Endothelial cell of umbilical vein (primary cell): ENCODE measurements at places on chromosomes 1 and 21.

- H3K4me1 ChIP-seq: peaks cover 28% of the 10 kb centered on the region
- no peak overlapping the region for H3K27ac ChIP-seq
- DNase-seq: no peak
- no peak overlapping the region for H3K4me3 ChIP-seq
- H3K27me3 ChIP-seq: no peaks in the 10 kb centered on the region
Observed at GRCh38 chr1:154586231-154586630, 18.7 kb downstream of the CHRNB2 start.

DNA sequence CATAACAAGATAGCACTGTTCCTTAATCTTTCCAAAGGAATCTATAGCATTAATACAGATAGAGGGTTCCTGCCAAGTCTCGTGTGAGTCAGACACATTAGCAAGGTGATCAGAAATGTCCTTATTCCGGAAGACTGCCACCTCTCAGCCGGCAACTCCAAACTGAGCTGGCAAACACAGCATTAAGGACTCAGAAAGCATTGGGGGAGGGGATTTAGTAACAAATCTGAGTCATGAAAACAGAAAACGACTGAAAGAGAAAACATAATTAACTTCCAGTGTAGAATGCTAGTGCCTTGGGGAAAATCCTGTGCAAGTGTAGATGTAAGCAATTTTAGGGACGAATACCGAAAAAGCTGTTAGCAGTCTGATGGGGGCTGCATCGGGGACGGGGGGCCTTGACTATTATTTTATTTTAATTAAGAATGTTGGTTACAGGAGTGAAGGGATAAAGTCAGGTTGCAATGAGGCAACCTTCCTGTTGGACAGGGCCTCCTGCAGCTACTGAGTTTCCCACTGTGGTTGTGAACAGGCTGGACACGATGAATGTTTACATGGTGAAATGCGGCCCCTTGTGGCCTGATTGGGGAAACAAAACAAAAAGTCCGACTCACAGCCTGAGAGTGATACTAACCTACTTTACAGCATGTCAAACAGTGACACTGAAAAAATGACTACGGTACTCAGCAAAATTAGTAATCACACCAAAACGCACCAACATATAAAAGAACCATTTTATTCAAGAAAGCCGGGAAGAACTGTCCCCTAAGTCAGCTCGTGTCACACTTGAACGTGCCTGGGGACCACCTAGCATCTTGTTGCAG lies 20.7 kb downstream of the MIS18A start:
- no peak overlapping the region for H3K4me3 ChIP-seq
- peaks cover 13% of the 10 kb centered on the region for H3K4me1 ChIP-seq
- H3K27ac ChIP-seq: no peak overlapping the region
- H3K36me3 ChIP-seq: no peaks in the 10 kb centered on the region
- no peaks in the 10 kb centered on the region for H3K27me3 ChIP-seq

DNA sequence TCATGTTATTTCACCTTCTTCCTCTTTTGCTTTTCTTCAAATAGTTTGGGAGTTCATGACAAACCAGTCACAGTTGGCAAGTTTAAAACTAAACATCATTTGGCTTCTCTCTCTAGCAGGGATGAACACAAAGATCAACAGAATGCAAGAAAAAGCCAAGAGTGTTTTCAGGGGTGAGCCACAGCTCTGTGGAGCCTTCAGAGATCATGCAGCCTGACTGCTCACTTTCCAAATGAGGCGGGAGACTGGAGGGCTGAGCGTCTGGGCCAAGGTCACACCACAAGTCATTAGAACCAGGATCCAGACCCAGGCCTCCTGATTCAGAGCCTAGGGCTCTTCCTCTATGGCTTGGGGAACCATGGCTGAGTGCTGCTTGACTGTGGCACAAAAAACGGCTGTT lies 2.7 kb downstream of the DPT start:
- no peaks in the 10 kb centered on the region for H3K27me3 ChIP-seq
- H3K36me3 ChIP-seq: no peaks in the 10 kb centered on the region
- H3K4me1 ChIP-seq: no peaks in the 10 kb centered on the region
- H3K27ac ChIP-seq: no peak overlapping the region
- DNase-seq: no peak
- H3K4me3 ChIP-seq: no peak overlapping the region

- no peak for DNase-seq
- no peaks in the 10 kb centered on the region for H3K27me3 ChIP-seq
- H3K36me3 ChIP-seq: no peaks in the 10 kb centered on the region
- H3K4me1 ChIP-seq: no peaks in the 10 kb centered on the region
- H3K27ac ChIP-seq: no peak overlapping the region
Observed at GRCh38 chr1:116257341-116257767, 115.7 kb upstream of the ATP1A1 start.

GRCh38 chr1:180598333-180598974 lies 33.4 kb upstream of the XPR1 start:
- DNase-seq: no peak
- H3K27me3 ChIP-seq: peaks cover 15% of the 10 kb centered on the region
- no peaks in the 10 kb centered on the region for H3K4me1 ChIP-seq
- H3K27ac ChIP-seq: no peak overlapping the region
- H3K36me3 ChIP-seq: no peaks in the 10 kb centered on the region
- H3K4me3 ChIP-seq: no peak overlapping the region

GRCh38 chr1:150876119-150876454 lies 312 bp downstream of the ARNT start:
- no peaks in the 10 kb centered on the region for H3K36me3 ChIP-seq

GRCh38 chr1:42143896-42144710 lies 9.1 kb upstream of the GUCA2B start:
- H3K4me1 ChIP-seq: no peaks in the 10 kb centered on the region
- no peaks in the 10 kb centered on the region for H3K36me3 ChIP-seq
- no peak overlapping the region for H3K27ac ChIP-seq
- no peak overlapping the region for H3K4me3 ChIP-seq
- DNase-seq: no peak

DNA sequence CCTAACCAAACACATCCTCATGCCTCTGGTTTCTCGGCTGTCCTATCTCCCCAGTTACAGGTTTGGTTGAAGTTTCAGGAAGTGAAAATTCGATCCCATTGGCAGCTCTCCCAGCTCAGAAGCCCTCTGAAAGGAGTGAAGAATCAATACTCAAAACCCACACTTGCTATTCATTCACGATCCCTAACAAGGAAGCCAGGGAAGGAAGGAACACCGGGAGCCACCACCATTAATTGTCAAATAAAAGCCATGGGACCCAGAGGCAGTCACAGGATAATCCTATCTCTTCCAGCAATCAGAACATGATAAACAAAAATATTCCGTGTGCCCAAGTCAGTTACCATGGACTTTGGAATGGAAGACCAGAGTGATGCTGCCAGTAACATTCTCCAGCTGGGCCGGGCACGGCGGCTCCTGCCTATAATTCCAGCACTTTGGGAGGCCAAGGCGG lies 7.0 kb downstream of the TMPRSS2 start:
- no peaks in the 10 kb centered on the region for H3K4me1 ChIP-seq
- no peaks in the 10 kb centered on the region for H3K36me3 ChIP-seq
- no peak overlapping the region for H3K27ac ChIP-seq

DNA sequence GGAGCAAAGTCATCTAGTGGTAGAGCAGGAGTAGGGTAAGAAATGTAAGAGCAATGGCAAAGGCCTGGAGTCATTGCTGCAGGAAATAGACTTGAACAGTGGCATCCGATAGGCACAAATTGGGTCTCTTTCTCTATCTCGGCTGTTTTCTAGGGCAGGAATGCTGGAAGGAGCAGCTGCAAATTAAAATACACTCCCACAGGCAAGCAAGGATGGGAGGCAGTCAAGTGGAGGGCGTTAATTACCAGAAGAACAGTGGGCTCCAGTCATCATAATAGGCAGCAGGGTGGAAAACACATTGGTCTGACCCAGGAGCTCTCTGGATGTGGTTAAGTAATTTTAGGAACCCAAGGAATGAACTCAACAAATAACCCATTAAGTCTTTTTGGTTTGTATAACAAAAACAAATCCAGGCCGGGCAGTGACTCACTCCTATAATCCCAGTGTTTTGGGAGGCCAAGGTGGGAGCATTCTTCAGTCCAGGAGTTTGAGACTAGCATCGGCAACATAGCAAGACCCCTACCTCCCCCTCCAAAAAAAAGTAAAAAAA lies 7.8 kb upstream of the TDRD5 start:
- DNase-seq: no peak
- no peaks in the 10 kb centered on the region for H3K36me3 ChIP-seq
- H3K27me3 ChIP-seq: peaks cover 12% of the 10 kb centered on the region
- H3K27ac ChIP-seq: no peak overlapping the region
- no peaks in the 10 kb centered on the region for H3K4me1 ChIP-seq
- no peak overlapping the region for H3K4me3 ChIP-seq

DNA sequence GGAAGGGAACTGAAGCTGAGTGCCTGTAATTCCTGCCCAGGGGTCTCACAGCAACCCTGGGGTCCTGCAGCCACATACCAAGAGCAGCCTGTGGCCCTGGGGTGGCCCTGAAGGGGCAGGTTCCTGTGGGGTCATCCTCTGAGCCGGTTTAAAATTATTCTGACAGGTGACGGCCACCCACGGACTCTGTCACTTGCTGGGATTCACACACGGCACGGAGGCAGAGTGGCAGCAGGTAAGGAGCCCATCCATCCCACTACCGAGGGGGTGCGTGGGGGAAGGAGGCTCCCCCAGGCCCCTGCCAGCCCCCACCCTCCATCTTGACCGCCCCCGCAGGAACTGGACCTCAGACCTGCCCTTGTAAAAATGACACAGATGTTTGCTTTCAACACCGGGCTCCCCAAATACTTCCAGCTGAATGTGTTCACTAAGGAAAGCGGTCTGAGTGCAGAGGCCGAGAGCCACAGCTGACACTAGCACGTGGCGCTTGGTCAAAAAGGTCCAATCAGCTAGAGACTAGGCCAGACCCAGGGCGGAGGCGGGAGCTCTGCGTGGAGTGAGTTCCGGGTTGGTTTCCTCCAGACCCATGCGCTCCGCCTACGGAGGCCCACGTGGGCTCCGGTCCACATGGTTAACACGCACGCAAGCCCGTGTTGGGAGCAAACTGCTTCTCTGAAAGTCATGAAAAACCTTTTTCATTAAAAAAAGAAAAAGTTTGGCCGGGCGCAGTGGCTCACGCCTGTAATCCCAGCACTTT lies 10.0 kb downstream of the YBEY start:
- H3K27me3 ChIP-seq: no peaks in the 10 kb centered on the region
- DNase-seq: no peak
- H3K4me1 ChIP-seq: peaks cover 9% of the 10 kb centered on the region
- H3K4me3 ChIP-seq: no peak overlapping the region

DNA sequence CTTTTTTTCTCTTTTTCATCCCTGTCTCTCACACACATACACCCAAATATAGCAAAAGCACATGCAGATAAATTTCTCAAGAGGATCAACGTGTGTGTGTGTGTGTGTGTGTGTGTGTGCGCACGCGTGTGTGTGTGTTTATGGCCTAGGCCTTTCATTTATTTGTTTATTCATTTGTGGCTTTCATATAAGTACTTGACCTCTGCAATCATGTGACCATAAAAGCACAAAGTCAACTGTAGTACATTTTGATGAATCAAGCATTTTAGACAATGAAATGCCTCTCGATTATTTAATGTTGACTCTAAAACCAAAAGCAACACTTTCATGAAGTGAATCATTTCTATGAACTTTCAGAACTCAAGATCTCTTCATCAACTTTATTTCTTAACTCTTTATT lies 194.1 kb upstream of the ADGRL2 start:
- no peaks in the 10 kb centered on the region for H3K36me3 ChIP-seq
- H3K4me1 ChIP-seq: no peaks in the 10 kb centered on the region
- no peak for DNase-seq
- H3K27ac ChIP-seq: no peak overlapping the region
- H3K27me3 ChIP-seq: no peaks in the 10 kb centered on the region

DNA sequence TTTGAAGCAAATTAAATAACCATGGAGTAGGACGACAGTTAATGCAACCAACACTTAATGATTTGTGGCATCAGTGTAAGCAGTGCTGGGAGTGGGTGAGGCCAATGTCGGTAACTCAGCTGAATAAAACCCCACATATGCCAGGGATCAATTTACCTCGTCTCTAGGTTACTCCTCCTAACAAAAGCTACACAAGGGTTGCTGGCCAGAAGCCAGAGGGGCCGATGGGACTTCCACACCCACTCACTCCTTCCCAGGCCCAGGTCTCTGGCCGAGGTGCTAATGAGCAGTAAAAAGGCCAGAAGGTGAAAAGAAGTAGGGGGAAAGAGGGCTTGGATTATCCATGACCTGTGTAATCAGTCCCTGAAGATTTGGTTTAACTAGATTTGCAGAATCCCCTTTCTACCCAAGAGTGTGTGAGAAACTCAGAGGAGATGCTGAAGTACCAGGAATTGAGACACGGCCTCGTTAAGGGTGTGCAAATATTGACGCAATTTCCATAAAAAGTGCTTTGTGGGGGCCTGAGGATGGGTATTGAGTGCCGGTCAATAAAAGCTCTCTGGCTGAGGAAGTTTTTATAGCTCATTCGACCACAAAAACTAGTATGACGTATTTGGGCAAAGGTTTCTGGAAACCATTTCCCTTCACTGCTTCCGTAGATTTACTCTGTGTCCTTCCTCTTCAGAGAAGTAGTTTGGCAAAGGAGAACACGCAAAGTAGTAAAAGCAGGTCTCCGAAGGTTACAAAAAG lies 145.5 kb downstream of the TBX15 start:
- H3K4me1 ChIP-seq: no peaks in the 10 kb centered on the region
- no peak overlapping the region for H3K27ac ChIP-seq
- no peaks in the 10 kb centered on the region for H3K27me3 ChIP-seq
- H3K36me3 ChIP-seq: no peaks in the 10 kb centered on the region
- no peak overlapping the region for H3K4me3 ChIP-seq

DNA sequence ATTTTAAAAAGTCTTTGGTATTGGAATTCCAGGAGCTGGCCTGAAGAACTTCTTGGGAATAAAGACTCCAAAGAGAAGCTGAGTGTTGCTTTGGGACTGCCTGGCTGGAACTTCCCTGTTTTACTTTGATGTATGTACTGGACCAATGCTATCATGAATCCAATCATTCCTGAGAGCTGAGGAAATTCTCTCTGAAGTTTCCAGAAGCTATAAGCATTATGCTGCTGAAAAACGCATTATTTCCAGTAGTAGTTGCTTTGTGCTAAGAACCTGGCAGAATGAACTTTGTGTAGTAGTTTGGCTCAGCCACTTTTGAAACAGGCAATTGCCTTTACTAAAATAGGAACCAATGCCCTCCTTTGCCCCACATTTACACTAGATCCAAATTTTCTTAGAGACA lies 260.7 kb downstream of the HLX start:
- no peaks in the 10 kb centered on the region for H3K27me3 ChIP-seq
- H3K4me1 ChIP-seq: peaks cover 2% of the 10 kb centered on the region
- H3K4me3 ChIP-seq: no peak overlapping the region
- DNase-seq: no peak

DNA sequence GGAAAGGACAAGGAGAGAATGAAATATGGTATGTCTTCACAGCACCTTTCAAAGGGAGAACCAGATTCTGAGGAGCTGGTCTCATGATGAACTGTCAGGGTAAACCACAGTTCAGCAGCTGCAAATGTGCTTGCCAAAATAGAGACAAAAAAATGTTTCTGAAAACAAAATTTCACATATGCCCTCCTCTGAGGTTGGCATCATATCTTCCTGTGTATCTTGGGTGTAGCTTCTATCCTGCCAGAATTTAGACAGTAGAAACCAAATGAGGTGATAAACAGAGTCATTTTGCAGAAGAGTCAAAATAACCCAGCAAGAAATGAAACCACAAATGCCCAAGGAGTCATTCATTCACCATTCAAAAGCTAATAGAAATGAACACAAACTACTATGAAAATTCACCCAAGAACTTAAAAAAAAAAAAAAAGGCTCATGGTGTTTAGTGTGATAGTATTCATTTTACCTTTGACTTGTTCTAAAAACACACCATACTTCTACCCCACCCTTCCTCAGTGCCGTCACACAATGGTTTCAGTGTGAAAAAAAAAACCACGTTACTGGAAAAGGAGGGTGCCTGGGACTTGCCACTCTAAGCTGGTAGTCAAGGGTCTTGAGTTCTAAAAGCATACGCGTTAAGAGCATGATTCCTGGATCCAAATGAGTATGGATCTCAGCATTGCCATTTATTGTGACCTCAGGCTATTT lies 18.5 kb downstream of the SELL start:
- no peak overlapping the region for H3K4me3 ChIP-seq
- H3K36me3 ChIP-seq: no peaks in the 10 kb centered on the region
- no peak overlapping the region for H3K27ac ChIP-seq
